ENCODE measurements at places on chromosomes 3 and 15.

DNA sequence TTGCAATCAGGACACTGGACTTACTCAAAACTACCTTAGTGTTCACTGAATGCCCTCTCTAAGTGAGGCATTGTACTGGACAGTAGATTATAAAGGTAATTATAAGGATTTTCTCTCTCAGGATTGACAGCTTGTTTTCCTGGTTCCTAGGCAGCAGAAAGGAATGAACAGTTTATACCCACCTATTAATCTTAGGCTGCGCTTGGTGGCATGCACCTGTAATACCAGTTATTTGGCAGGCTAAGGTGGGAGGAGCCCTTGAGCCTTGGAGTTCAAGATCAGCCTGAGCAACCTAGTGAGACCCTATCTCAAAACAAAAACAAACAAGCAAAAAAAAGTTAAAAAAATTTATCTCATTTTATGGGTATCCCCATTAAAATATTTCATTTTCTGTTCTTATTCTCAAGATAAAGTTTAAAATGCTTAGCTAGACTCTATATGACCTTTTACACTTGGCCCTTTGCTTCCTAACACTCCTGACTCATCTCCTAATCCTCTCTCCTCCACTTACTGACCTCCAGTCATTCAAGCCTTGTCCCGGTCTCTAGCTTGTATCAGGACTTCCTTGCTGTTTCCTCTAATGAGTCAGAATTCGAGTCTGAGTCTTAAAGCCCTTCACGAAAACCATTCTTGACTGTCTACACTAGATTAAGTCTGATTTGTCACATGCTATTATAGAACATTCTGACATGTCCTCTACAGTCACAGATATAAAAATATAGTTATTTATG lies 348.6 kb downstream of the NLGN1 start:
- no peak for DNase-seq

- DNase-seq: no peak
These were observed 16.3 kb upstream of the SLC41A3 start for GRCh38 chr3:126100269-126100633.

GRCh38 chr15:41666353-41666920 lies 6.2 kb downstream of the MGA start:
- DNase-seq: no peak

DNA sequence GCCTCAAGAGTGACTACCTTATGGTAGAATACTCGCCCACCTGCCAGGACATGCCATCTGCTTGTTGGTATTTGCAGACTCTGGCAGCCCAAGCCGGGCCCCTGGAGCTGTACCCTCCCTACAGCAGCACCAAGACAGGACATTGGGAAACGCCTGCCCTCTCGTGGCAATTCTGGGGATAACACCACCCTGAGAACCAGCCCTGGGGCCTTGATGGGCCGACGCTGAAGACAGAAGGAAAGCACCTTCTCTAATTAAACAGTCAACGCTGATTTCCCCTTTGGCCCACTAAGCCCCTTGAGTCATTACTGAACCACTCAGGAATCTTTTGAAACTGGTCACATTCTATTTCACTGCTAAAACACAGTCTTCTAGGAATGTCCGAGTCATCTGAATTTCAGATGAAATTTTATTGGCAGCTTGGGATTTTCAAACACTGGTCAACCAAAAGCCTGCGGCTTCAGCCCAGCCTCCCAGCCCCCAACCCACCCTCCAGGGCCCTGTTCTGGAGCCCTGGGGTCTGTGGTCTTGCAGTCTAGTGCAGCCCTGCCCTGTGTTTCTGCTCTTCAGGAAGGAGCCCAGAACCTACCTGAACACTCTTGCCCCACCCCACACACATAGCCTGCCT lies 91.3 kb downstream of the TMEM266 start:
- DNase-seq: peak; percentile 85

GRCh38 chr3:167967257-167968036 lies 128.3 kb downstream of the GOLIM4 start:
- DNase-seq: no peak

DNA sequence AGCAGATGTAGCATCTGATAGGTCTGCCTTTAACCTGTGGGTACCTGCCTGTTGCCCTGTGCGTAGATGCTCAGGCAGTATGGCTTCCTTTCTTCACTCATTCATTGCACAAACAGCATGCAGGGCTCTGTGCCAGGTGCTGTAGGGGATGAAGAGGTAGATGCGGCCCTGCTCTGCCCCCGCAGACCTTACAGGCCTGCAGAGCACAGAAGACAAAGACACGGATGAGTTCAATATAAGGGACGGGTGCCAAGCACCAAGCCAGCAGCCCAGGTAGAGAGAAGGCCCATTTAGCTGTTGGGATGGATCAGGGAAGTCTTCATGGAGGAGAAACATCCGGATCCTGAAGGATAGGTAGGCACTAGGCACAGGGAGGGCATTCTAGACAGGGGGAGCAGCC lies 69.4 kb downstream of the AAGAB start:
- DNase-seq: no peak

- DNase-seq: no peak
These were observed 80.5 kb downstream of the SNRK start for GRCh38 chr3:43366885-43367284.

- DNase-seq: no peak
These were observed 1.8 kb upstream of the RASGRF1 start for GRCh38 chr15:79092382-79092781.

DNA sequence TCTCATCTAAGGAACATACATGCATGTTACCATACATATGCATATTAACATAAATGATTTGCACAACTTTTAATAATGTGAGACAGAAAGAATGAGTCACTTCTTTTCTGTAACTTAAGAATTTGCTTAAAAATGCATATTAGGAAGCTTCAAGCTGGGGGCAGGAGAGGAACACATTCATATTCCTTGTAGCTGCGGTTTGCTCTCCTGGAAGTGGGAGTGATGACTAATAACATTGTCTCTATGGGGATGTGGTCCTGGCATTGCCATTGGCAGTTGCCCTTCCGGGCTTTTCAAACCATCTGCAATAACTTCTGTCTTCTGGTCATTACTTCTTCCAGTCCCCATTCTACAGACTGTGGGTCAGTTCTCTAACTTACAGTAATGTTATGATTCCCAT lies 15.6 kb downstream of the CHST2 start:
- DNase-seq: peak; percentile 91

DNA sequence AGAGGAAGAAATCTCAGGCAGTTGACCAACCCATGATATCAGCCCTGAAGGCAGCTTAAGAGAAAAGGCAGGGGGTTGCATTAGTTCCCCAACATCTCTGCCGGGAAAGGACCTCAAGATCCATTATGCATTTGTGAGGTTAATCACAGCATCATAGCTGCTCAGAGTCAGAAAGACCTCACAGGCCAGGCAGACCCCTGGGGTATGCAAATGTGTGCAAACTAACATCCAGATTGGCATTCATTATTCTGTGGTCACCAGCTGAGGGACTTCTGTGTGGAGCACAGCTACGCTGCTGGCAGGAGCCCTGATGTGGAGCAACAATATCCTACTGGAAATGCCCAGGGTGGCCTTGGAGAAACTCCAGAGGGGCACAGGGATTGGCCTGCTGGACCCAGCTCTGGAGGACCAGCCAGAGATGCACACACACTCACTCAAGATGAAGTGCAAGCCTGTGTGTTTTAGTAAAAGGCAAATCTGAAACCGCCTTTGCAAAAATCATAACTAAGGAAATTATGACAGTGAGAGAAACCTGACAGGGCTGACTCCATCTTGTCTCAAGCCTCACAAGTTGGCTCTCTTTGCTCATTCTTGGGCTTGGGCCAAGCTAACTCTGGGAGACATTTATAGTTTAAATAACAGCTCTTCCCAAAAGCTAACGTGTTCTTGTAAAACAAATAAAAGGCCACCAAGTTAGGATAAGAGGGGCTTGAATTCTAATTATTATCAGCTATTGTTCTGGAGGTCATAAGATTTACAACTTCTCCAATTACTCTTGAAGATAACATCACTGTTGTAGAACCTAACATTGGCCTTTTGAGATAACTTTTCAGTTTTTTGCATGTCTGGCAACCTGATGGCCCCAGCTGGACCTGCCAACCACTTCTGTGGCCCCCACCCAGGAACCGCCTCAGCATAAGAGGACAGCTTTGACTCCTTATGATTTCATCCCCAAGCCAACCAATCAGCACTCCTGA lies 257.1 kb downstream of the UACA start:
- no peak for DNase-seq

- peak; percentile 74 for DNase-seq
These were observed 25.6 kb upstream of the LARS2 start for GRCh38 chr3:45362758-45363157.

DNA sequence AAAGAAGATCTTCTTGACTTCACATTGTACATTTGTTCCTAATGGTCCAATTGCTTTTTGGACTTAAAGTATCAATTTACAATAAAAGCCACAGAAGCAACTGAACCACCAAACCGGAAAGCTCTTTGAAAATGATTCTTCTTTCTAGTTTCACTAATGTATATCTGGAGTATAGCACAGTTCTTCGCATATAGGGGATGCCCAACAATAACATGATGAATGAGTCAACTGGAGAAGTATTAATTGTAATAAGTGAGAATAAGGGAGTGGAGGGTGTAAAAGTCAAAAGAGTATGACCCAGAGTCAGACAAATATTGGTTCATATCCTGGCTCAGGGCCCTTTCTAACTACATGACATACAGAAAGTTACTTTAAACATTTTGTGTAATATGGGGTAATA lies 425.2 kb downstream of the ZBTB20 start:
- no peak for DNase-seq

DNA sequence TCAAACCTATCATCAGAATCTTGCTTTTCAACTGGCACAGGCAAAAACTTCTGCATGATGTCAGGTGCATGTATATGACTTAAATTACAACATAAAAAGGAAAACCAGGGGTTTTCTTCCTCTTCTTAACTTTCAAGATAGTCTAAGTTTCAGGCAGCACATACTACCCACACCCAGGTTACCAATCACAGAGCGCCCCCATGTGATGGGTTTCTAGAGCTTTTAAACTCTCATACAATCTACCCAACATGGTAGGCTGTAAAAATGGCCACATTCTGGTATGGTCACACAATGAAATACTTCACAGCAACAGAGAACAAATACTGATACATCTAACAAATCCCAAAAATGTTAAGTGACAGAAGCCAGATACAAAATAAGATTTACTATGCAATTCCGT lies 7.4 kb downstream of the MESD start:
- peak; percentile 38 for DNase-seq

GRCh38 chr3:150094150-150094933 lies 123.6 kb upstream of the PFN2 start:
- DNase-seq: no peak

DNA sequence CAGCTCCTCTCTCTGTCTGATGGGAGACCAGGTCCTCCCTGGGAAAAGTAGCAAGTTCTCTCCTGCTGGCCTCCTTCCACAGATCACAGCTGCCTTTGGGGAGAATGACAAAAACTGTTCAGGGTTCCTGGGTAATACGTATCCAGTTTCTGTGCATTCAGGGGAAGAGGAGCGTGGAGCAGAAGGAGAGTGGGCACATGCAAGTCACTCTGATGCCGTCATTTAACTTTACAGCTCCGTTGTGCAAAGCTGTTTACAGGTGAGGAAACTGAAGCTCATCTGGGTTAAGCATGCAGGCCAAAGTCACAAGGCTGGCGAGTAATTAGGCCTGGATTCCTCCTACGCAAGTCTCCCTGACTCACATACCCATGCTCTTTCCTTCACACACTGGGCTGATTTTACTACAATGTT lies 7.5 kb upstream of the TM4SF1 start:
- DNase-seq: no peak

DNA sequence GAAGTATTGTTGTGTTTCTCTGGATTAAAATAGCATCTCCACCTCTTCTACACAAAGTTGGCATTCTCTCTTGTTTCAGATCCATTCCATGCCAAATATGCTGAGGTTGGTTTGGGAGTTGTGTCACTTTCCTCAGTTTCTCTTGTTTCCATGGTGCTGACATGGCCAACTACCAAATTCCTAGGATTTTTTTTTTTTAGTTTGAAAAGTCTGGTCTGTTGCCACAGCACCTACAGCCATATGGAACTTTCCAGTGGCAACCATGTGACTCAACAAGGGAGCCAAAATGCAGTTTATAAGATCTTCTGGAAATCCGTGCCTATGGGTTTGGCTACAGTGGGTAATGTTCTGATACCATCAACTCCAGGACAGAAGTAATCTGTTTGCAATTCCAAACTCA lies 96.0 kb upstream of the CLSTN2 start:
- DNase-seq: no peak

DNA sequence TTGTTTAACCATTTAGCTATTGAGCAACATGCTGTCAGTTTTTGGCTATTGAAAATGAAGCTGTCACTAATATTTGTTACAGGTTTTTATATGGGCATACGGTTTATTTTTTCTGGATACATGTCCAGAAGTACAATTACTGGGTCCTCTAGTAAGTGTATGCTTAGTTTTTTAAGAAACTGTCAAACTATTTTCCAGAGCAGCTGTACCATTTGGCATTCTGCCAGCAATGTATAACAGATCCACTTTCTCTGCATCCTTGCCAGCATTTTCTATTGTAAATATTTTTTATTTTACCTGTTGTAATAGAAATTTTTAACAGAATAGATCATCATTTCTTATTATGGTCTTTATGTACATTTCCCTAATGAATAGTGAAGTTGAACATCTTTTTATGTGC lies 658.8 kb downstream of the EDEM1 start:
- DNase-seq: no peak

- DNase-seq: no peak
These were observed 562.6 kb upstream of the DPPA4 start for GRCh38 chr3:109899925-109900324.

- peak; percentile 22 for DNase-seq
These were observed 154.4 kb downstream of the TUSC7 start for GRCh38 chr3:116863822-116864589.

GRCh38 chr3:194874206-194874605 lies 188.5 kb downstream of the FAM43A start:
- no peak for DNase-seq

DNA sequence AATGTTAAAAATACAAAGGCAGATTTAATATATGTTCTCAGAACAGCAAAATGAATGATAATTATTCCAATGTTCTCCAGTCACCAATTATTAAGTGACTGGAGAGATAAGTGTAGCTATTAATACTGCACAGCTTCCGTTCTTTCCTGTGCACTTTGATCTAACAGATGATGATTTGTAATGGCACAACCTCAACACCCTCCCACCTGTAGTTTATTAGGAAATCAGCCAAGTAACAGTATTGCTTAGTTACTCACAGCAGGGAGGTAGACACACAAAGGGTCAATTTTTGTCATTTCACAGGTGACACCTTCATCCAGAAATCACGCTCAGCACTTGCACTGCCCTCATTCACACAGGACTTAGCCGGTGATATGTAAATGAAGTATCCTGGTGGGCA lies 688.1 kb downstream of the EPHA3 start:
- DNase-seq: no peak

GRCh38 chr3:191269289-191270085 lies 59.7 kb upstream of the CCDC50 start:
- no peak for DNase-seq
